ENCODE measurements at places on chromosomes 12 and 14. TPM values are rescaled to one million over a fixed set of nuclear protein-coding genes. Genes with fewer than 3 reads are reported as not detected.

DNA sequence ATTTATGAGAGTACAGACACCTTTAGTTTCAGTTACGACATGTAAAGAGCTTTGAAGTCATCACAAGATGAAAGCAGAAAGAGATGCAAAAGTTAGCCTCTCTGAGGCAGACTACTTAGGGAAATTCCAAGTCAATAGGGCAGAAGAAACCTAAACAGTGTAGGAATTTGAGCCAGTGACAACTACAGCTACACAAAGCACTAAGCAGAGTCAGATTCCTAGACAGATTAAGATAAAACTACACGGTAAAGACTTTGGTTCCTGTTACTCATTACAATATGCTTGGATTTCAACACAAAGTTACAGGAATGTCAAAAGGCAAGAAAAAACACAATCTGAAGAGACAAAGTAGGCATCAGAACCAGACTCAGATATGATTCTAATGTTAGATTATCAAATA, 1302.3 kb downstream of the FSCB start:
- no peak for DNase-seq

DNA sequence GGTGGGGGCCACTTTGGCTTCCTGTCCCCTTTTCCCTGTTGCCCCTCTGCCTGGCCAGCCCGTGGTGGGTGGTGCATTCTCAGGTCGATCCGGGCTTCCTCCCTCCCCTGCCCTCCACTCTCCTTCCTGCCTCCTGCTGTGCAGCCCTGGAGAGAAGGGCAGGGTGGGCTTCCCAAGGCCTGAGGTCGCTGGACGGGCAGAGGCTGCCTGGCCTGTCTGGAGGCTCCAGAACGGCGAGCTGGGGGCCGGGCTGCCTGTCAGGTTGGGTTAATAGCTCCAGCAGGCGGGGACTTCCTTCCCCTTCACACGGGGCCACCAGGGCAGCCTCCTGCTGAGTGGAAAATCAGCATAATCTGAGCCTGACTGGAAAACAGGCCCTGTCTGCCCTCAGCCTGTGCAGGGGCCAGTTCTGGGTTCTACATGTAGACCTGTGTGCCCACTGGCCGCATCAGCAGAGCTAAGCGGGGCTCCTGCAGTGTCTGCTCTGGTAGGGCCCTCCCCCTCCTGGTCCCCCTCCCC, 11.3 kb downstream of the KIF26A start:
- no peak for DNase-seq

DNA sequence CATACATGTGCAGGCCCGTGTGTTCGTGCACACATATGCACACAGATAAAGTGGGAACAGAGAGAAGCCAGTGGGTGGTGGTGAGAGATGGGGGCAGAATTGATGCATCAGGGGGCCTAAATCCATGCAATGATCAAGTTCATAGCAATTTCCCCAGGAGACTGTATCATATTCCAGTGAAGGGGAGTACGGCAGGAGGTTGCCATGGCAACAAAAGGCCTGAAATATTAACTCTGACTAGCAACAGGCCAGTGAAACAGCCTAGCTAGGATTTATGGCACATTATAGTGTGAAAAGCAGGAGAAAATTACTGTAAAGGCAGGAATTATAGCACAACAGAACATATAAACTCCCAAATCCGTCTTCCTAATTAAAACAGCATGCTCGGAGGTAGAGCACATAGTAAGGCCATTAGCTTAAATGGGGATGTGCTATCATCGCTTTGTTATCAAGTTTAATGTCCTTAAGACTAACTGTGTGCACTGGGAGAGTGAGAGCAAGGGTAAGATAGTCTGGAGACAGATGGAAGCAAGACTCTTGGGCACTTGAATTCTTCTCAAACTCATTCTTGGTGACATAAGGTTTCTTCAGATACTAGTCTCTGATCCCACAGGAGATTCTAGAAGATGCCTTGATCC, 806.3 kb downstream of the DIO2 start:
- DNase-seq = no peak

- DNase-seq = no peak
Measured at GRCh38 chr14:56176530-56176929, 58.3 kb downstream of the PELI2 start.

DNA sequence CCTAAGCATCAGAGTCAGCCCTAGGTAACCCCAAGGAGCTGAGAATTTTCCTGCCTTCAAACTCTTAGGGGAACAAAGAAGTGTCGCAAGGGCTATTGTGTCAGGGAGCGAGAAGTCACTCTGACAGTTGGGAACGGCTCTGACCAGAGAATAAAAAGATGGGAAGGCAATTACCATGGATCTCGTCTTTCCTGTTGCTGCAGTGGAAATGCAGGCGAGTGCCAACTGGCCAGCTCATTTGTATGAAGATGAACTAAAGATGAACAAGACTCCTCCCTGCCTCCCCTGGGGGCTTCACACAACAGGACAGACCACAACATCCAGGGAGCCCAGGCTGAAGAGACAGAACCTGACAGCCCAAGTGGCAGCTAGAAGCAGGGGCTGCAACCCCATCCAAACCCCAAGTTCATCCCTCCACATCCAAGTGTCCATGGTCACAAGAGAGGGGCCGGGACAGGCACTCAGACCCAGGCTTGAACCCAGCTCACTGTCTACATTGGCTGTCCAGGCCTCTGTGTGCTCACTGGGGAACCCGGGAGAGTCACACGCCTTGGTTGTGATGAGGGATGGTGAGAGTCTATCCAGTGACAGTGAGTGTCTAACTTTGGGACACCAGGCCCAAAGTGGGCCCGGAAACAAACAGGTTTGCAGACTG, 322.4 kb downstream of the BCL11B start:
- DNase-seq = no peak

- DNase-seq = no peak
Measured at GRCh38 chr12:3061059-3061458, 16.1 kb upstream of the TSPAN9 start.

DNA sequence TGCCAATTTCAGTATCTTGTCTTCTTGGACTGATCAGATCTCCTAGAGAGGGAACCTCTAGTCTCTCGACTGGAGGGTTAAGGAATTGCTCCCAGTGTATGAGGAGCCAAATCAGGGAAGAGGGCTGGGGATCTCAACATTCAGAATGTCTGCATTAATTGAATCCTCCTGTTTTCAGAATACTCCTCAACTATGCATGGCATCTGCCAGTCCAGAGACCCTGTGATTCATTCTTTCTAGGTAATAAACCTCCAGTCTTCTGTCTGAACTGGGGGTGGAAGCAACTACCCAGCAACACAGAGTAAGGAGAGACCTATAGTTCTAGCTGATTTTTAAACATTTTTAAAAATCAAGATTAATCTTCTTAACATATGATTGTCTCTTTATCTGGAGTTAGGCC, 92.7 kb downstream of the AKAP6 start:
- DNase-seq = no peak

GRCh38 chr12:4417455-4417854, 28.2 kb downstream of the FGF6 start:
- DNase-seq = no peak

- peak; percentile 13 for DNase-seq
Measured at GRCh38 chr14:100618318-100618693, 31.1 kb upstream of the BEGAIN start.

The RBP5 gene
- 0.55 TPM for total RNA-seq

DNA sequence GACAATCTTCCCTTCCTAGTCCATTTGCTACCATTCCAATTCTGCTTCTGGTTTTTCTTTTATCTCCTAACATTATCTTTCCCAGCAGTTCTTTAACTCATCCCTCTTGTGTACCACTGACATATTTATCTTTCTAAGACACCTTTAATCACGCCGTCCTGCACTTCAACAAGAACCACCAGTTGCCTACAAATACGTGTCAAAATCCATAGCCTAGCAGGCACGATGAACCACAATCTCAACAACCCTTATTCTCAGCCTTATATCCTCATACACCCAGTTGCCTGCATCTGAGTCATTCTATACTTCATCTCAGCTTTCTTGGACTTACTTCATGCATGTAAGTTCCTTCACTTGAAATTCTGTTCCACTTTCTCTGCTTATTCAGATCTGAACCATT, 16.4 kb upstream of the ST8SIA1 start:
- DNase-seq = no peak

The TAS2R20 gene
- 2.6 TPM for total RNA-seq

DNA sequence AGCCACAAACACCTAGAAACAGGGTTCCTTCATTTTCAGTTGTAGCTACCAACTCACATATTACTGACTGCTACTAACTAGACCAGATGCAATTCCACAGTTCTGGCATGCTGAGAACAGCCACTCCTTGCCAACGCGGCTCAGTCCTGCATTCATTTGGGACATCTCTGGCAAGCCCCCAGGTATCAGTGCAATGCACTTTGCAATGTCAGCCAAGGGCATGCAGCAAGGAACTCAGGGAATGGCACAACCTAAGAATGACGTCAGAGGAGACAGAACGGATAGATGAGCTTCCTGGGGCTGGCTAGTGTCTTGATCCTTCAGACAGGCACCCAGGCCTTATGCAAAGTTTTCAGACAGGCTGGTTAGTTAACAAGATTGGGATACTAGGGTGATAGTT, 29.6 kb downstream of the MAP3K9 start:
- DNase-seq = no peak

The TSPAN9 gene
- total RNA-seq = 9.3 TPM

- no peak for DNase-seq
Measured at GRCh38 chr12:3461391-3461790, 29.6 kb upstream of the PRMT8 start.

GRCh38 chr14:95137804-95138167, 19.5 kb downstream of the DICER1 start:
- peak; percentile 33 for DNase-seq

The NPFF gene
- not detected for total RNA-seq

Data from transverse colon (tissue), 4 donors.